ENCODE measurements at places on chromosomes 12 and 14.

GRCh38 chr12:26845057-26845666 lies 12.2 kb upstream of the ITPR2 start:
- DNase-seq: no peak

GRCh38 chr12:71400481-71400880 lies 39.1 kb upstream of the LGR5 start:
- DNase-seq: no peak

GRCh38 chr12:92977326-92977725 lies 48.2 kb upstream of the EEA1 start:
- DNase-seq: no peak

DNA sequence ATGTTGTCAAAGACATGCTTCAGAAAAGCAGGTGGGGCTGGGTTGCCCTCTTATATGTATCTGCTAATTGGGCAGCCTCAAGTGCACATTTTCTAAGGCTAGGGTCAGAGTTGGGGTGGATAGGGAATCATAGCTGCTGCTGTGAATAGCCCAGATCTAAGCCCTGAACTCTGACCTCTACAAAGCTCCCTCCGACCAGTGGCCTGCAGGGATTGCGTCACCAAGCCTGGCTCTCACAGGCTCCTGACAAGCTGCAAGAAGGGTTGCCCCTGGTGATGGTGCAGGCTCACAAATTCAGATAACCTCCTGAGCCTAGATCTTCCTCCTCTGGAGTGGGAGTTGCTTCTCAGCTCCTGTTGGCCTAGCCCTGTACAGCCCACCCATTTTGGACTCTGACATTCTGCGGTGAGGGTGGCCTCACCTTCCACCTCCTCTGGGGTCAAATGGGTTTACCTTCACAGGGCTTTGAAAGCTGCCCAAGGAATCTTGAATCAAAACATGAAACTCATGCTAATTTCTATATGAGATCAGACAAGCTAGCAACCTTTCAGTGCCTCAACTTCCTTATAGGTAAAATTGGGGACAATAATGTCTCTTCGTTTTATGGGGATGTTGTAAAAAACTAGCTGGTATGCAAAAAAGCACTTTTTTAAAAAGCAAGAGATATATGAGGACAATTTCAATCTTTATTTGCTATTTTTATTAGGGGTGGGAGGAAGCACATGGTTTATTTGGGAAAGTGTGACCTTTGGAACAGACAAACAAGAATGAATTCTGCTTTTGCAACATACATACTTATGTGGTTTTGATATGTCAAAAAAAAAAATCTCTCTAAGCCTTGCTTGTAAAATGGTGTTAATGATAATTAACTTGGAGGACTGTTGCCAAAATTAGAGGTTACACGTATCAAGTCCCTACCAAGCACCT lies 4.9 kb upstream of the SUSD6 start:
- no peak for DNase-seq

GRCh38 chr14:64255756-64256155 lies 38.4 kb downstream of the ESR2 start:
- no peak for DNase-seq

DNA sequence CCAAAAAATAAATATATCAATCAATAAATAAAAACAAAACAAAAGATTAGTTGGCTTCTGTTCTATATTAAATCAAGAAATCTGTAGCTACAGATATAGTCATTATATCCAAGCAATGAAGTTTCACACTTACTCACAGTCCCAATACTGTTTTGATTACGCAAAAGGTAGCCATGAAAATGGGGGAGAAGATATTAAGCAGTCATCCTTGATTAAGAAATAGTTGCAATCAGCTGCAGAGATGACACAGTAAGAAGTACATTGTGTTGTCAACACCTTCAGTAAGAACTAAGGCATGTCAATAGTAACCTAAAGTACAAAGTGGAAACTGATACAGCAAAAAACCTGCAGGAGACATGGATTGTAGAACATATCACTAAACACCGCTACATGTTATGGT lies 11.0 kb upstream of the RHOJ start:
- DNase-seq: no peak

GRCh38 chr14:31881531-31882310 lies 195.4 kb upstream of the ARHGAP5 start:
- DNase-seq: no peak

- no peak for DNase-seq
Measured at GRCh38 chr14:100076606-100077005, 11.4 kb downstream of the EVL start.

GRCh38 chr12:104788840-104789271 lies 169.2 kb downstream of the SLC41A2 start:
- DNase-seq: no peak

- no peak for DNase-seq
Measured at GRCh38 chr14:34383839-34384238, 78.2 kb downstream of the SPTSSA start.

DNA sequence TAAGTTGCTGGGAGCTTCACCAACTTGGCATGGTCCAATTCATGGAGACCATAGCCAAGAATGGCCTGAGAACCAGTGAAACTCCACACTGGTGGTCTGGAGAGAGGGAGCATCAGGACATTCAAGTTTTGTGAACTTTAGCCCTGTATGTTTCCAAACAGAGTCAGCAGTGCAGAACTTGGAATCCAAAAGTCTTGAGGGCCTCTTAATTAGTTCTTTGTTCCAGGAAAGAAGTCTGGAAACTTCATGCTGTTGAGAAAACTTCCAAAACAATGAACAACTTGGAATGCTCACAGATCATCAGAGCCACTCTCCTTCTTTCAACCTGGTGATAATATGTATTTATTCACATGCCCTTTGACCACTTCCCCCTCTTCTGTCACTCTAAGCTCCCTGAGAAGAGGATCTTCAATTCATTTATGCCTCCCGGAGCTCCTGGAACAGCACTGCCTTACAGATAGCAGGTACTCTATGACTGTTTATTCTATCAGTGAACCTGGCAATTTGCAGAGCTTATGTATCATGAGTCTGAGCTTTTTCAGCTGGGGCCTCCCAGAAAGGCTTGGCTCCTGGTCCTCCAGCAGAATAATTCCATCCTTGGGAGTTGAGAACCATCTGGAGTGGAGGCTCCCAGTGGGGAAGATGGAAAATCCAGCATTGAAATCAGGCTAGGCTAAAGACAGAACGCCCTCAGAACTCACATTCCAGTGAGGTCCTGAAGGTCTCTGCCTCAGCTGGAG lies 191.4 kb downstream of the KTN1 start:
- no peak for DNase-seq

GRCh38 chr14:73723406-73723796 lies 9.2 kb upstream of the PNMA1 start:
- DNase-seq: no peak

DNA sequence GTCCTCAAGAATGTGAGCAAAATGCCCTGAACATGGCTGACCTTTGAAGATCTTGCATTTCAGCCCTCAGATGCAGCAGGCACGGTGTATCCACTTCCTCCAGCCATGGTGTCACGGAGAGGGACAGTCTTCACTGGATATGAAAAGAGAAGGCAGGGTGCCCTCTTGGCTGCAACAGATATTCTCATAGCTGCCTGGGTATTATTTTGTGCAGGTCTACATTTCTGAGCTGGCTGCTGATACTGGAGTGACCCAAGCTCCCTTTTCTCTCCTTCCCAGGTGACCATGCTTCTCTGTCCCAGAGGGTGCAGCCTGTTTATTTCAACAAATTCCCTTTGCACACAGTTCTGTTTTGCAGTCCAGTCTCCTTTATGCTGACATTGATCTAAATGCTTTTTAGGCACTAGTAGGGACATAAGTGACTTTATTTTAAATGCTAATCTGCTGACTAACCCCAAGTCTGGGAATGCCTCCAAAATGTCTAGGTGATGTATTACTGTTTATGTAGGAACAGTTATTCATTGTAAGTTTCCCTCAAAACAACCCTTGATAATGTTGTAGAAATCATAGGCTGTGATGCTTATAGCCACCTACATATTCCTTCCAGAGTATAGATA lies 17.4 kb upstream of the PYGL start:
- DNase-seq: no peak
